ENCODE measurements at places on chromosomes 3 and 15.

- peak; percentile 45 for DNase-seq
These were observed 61.2 kb downstream of the TSC22D2 start for GRCh38 chr3:150469031-150469930.

- peak; percentile 11 for DNase-seq
These were observed 36.2 kb downstream of the ILDR1 start for GRCh38 chr3:121985846-121986245.

- DNase-seq: peak; percentile 13
These were observed 49.4 kb downstream of the MYZAP start for GRCh38 chr15:57640930-57641682.

GRCh38 chr3:156611870-156612494 lies 57.1 kb upstream of the SSR3 start:
- DNase-seq: no peak
